ENCODE measurements at places on chromosomes 1 and 21.

- no peak for DNase-seq
Measured at GRCh38 chr1:98327220-98327861, 334.2 kb upstream of the SNX7 start.

- DNase-seq, result no peak
Measured at GRCh38 chr21:26842300-26842699, 2.9 kb downstream of the ADAMTS1 start.

DNA sequence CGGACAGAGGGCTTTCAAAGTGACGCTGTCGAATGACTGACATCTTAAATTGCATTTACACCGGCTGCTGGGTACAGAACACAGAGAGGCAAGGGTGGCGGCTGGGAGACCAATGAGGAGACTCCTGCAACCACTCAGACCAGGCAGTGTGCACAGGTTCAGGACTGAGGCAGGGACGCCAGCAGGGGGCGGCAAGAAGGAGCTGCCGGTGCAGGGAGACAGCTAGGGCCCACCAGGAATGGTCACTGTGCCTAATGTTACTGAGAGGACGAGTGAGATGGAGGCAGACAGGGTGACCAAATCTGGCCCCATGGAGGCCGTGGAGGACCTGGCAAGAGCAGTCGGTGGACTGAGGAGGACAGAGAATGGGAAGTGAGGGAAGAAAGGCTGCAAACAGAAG is 23.5 kb downstream of the GLIS1 start:
- DNase-seq, result no peak

DNA sequence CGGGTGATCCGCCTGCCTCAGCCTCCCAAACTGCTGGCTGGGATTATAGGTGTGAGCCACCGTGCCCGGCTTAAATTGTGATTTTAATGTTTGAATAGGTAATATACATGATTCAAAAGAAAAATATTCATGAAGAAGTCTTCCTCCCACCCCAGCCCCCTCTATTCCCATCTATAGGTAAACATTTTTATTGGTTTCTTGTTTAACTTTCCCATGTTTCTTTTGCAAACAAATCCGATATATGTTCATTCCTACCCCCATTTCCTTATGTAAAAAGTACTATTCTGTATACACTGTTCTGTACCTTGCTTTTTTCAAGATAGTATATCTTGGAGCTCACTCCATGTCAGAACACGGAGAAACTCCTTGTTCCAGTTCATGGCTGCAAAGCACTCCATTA is 23.2 kb downstream of the RPS6KA1 start:
- no peak for DNase-seq

GRCh38 chr1:244583358-244583982 is 69.5 kb upstream of the DESI2 start:
- no peak for DNase-seq

DNA sequence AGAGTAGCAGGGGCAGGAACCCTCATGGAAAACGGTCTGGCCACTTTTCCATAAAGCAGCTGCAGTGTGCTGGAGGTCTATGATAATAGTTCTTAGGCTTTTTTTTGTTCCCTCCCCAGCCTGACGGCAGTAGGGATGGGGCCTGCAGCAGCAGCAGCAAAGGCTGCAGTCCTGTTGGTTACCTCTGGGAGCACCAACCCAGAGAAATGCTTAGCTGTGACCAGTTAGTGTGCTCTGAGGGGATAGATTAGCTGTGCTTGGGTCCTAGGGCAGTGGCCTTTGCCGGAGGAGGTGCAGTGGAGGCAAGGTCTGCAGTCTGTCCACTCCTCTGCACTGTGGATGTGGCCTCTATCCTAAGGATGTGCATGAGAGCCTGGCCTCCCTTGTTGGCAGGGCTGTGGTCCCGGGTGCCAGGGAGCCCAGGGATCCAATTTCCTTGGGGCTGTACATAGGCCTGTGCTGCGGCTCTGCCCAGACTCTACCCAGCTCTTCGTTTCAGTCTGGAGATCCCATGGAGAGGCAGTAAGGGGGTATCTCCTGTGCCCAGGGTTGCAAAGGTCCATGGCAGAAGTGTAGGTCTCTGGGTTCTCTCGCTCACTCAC is 322.7 kb downstream of the PTBP2 start:
- no peak for DNase-seq

GRCh38 chr1:31645274-31645568 is 545 bp upstream of the PEF1 start:
- DNase-seq, result no peak

DNA sequence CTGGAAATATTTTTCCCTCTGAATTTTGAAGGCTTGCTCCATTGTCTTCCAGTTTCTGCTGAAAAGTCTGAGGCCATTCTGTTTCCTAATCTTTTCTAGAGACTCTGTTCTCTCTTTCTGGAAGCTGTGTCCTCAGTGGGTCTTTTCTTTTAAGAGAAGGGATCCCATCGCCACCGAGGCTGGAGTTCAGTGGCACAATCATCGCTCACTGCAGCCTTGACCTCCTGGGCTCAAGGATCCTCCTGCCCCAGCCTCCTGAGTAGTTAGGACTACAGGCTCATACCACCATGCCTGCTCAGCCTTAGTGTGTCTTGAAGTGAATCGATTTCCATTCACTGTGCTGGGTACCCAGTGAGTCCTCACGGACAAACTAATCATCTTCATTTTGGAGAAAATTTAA is 9.6 kb upstream of the LRP8 start:
- no peak for DNase-seq

GRCh38 chr1:10338047-10338446 is 60.8 kb upstream of the PGD start:
- DNase-seq, result peak; percentile 33

GRCh38 chr1:24517898-24518297 is 15.3 kb downstream of the RCAN3 start:
- DNase-seq, result no peak

DNA sequence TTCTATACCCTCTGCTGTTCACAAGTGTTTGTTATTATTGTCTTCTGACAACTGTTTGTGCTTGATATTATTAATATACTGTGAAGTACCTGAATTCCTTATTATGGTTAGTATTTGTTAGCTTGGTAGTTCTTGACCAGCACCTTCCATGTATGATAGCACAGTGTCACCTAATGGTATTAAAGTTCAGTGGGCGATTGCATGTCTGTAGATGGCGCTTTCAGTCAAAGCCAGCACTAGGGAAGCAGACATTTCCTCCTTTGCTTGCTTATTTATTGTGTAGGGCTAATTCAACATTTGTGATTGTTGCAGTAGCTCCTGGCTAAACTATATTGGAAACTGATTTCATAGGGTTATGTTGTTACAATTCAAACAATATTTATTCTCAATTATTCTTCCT is 218.0 kb downstream of the ZP4 start:
- DNase-seq, result no peak

DNA sequence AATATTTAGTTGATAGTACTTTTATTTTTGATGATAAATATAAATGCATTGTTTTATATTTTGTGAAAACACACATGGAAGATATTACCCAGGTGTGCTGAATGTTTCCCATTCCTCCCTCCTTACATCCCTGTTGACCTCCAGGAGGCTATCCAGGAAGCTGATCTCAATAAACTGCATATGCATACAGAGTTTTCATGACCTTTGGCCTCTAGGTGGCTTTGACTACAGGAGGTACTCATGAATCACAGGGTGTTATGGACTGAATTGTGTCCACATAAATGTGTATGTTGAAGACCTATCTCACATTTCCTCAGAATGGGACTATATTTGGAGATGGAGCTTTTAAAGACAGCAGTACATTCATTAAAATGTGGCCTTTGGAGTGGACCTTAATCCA is 914.9 kb upstream of the NCAM2 start:
- DNase-seq, result no peak

GRCh38 chr1:161193561-161194235 is 5.2 kb downstream of the ADAMTS4 start:
- no peak for DNase-seq
